NAMALWA (cell line): ENCODE measurements at places on chromosomes 12 and 14.

DNA sequence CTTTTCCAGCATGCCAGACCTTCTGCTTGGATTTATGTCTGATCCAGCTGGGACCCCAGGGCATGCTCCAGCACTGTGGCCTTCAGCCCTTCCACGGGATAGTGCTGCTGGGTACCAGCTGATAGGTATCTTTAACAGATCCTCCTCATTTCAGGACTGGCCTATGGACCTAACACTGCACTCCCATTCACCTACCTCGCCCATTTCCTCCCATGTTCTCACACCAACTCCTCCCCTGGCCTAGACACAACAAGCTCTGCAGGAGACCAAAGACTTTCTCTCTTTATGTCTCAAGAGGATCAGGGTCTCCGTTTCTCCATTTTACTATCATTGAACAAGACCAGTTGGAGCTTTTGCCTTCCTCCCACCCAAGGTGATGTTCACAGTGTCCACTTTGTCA is 140.0 kb upstream of the TMCC3 start:
- DNase-seq: no peak

DNA sequence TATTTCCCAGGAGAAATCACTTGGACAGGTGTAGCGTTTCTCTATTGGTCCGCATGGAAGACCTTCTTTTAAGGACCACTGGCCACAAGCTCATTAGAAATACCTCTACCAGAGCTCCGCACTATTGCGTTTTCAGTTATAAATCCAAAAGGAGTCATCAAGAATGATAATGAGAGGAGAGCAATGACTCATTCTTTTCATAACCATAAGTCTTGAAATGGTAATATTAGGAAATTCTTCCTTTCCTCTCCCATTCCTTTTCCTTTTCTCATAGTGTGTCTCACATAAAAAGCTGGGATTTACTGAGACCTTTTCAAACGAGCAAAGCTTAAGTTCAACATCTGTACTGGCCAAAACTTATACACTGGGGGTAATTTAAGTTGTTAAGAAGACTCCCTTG is 215.7 kb downstream of the CPNE8 start:
- DNase-seq: no peak

- no peak for DNase-seq
These were observed 342.5 kb downstream of the TMEM132D start for GRCh38 chr12:129561304-129561703.

DNA sequence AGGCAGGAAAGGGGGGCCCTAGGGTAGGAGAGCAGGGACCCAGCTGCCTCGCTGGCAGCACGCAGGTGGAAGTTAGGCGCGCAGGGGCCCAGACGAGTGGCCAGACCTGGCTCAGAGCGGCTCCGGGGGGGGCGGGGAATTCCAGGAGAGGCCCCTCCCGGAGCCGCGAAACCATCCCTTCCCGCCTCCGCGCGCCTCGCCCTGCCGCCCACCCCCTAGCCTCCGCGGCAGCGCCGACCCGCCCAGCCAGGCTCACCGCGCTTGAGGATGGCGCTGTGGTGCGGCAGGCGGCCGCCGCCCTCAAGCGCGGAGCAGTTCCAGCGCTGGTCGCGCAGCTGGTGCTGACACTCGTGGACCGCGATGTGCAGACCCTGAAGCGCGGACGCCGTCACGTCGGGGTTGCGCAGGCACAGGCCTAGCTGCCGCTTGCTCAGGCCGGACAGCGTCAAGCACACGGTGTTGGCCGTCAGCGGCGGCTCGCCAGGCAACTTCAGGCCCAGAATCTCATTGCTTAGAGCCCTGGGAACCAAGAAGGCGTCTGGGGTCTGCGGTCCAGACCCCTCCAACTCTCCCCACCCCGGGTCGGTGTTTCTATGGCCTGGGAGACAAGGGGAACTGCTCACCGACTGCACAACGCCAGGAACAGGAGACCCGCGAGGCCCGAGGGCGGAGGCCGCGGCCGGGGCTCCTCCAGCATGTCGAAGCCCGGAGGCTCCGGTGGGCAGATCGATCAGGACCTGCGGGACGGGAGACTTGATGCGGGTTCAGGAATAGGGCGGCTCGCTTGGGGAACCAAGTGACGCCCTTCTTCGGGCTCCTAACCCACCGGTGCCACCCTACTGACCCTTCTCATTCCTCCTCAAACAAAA is 1.5 kb downstream of the WNT10B start:
- no peak for DNase-seq
